Left kidney (tissue), 8 donors: ENCODE measurements at places on chromosomes 12 and 14. TPM values are rescaled to one million over a fixed set of nuclear protein-coding genes. Genes with fewer than 3 reads are reported as not detected.

GRCh38 chr14:26276757-26277156 is 321.1 kb downstream of the NOVA1 start:
- DNase-seq: no peak

GRCh38 chr12:40469736-40470135 is 222.5 kb upstream of the CNTN1 start:
- DNase-seq: no peak

DNA sequence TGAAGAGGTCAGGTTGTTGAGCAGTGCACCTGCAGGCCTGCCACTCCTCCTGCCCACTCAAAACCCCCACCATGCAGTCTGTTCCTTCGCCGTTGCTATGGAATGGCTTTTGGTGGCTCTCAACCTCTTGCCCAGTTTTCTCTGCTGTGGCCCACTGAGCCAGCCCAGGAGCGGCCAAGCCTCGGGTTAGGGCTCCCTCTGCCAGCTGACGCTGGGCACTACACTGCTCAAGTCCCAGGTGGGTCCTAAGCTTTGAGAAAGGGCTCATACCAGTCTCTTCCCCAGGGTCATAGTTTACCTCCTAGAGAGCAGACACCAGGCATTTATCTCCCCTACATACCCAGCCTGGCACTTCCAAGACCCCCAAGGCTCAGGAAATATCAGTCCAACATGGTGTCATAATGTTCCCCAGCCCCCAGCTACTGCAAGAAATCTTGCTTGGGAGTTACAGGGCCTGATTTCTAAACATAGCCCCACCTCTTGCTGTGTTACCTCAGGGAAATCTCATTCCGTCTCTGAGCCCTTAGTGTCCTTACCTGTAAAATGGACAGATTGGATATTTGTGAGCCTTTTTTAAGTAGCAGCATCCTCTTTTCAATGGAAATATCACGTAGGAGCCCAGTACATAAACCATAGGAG is 59.4 kb downstream of the TSPAN11 start:
- DNase-seq: peak; percentile 48

FOXN4 gene
- 2.9 TPM for polyA plus RNA-seq

GRCh38 chr14:24734917-24735500 is 101.0 kb upstream of the GZMB start:
- DNase-seq: peak; percentile 74

GRCh38 chr12:103665971-103666370 is 78.9 kb downstream of the STAB2 start:
- DNase-seq: no peak

DNA sequence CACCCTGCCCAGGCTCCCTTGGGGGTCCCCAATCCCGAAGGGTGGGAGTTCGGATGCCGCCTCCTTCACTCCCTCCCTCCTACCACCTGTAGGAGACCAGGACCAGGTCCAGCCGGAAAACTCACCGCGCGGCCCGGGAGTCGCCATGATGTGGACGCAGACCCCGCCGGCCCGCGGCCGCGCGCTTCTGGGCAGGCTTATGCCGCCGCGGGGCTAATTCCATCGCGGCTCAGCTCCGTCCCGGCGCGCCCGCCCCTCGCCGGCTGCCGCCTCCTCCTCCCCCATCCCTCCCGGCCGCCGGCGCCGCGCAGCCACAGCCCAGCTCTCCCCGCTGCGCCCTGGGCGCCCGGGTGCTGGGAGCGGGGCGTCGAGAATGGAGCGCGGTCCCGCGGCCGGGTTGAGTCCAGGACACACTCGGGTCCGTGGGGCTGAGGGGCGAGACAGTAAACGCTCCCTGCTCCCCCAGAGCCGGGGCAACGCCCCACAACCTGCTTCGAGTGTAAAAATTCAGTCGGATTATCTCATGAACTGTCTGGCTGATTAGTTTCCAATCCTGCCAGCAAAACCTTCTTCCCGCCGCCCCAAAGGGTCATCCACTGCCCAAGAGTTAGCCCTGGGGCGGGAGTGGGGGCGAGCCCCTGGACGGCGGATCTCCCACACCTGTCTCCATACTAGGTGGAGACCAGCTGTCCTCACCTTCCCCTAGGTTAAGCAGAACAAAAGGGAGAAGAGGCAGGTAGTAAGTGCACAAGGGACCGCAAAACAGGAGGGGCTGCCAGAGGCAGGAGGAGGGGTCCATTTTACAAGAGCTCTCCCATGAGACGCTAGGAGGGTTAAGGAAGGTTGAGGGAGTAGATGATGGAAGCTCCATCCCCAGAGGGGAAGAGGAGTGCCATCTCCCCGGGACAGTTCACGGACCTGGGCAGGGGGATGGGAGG is at the start of gene ANO2:
Gene ANO2 (minus strand): TSS at position 189 of the 938 bp plus-strand sequence. CDS start 42 bp downstream, at position 147.
- peak; percentile 63 for DNase-seq

GALNT16 gene
- polyA plus RNA-seq: 2.7 TPM

SLC22A17 gene
- 62.4 TPM for polyA plus RNA-seq

SPRYD4 gene
- polyA plus RNA-seq: 7.2 TPM

DNA sequence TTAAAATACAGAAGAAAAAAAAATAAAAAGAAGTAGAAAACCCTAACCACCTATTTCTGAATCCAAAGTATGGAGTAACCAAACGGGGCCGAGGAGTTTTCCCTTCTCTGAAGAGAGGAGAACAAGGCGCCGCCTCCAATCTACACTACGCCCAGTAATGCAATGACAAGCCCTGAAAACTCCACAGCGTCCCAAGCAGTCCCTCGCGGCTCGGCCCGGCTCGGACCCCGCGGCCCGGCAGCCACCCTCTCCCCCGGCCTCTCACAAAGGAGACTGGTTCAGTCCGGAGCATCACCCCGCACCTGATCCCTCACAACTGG is 371 bp downstream of the CHD8 start:
- no peak for DNase-seq

GRCh38 chr14:60753264-60754119 is 18.9 kb downstream of the MNAT1 start:
- no peak for DNase-seq

- no peak for DNase-seq
Observed at GRCh38 chr14:35438910-35439713, 34.6 kb upstream of the NFKBIA start.

HOXC4 gene
- 55.5 TPM for polyA plus RNA-seq

GYS2 gene
- 0.17 TPM for polyA plus RNA-seq

DNA sequence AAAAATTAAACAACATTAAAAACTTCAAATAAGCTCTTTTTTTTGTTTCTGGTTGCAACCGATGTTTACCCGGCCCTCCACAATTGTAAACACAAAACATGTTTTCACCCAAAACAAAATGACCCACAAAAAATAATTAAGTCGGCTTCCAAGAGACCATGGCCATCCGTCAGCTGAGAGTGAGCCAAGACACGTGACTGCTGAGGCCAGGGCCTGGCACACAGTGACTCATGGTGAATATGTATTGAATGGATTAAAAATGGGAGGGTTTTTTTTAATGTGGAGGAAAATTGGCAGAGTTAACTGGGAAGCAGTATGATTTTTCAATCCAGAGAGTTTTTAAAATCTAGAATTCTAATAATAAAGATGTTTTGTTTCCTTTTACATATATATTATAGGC is 13.8 kb upstream of the CPNE8 start:
- DNase-seq: no peak

DNA sequence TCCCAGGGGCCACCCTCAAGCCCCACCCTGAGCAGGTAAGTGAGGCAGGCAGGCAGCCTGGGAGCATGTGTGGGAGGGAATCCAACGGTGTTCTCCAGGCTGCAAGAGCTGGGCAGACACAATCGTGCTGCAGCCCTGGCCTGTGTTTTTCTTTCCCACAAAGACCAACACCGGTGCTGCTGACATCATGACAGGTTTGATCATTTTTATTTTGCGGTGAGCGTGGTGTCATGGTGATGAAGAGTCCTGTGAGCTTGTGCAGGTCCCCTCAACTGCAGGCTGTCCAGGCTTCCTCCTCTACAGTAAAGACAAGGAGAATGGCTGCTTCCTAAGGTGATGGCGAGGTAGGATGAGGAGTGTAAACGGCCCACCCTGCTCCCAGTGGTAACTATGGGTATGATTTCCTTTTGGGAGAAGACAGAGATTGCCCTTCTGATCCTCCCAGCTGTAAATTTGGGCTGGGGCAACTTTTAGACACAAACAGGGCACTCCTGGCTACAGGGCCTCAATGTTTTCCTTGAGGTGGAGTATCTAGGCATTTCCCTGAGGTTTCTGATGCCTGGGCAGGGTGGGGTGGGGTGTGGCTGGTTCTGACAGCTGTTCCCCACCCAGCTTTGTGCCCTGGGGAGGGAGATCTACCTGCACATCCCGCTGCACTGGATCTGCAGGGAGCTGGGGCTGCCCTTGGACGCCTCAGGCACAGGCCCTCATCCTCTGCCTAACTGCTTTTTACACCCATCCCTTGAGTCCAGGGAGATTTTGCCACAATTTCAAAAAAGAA is 109.1 kb downstream of the VCPKMT start:
- no peak for DNase-seq

DNA sequence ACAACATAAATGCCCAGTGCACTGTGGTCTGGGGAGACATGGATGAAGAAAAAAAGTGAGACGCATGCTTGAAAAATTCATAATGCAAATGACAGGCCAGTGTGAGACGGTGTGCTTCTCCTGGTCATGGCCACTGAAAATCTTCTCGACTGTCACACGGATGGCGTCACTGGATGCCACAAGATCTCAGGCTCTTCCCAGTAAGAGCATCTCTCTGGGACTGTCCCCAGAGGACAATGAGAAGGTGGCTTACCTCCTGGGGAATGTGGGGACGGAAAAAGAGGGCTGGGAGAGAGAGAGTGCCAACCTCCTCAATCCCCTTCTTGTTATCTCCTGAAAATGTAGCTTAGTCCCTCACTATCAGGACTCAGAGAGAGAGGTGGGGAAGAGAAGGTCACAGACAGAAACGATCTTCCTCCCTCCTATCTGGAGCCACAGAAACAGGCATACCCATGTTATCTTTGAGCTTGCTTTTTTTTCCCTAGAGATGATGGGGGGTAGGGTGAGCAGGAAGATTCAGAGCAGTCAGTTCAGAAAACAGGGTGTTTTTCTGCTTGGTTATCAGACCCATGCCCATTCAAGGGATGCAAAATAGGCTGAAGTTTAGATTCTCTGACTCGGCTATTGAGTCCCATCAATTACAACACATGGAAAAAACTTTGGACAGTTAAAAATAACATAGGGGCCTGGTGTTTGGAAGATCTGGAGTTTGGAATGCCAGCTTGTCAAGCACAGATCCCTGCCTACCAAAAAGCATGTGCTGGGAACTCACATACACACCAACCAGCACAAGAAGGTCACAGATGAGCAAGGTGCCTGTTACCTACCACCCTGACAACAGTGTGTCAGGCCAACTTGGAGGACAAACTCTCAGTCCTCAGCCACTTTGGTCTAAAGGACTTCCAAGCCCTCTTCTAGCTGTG is 24.2 kb downstream of the DPF3 start:
- DNase-seq: no peak

DNA sequence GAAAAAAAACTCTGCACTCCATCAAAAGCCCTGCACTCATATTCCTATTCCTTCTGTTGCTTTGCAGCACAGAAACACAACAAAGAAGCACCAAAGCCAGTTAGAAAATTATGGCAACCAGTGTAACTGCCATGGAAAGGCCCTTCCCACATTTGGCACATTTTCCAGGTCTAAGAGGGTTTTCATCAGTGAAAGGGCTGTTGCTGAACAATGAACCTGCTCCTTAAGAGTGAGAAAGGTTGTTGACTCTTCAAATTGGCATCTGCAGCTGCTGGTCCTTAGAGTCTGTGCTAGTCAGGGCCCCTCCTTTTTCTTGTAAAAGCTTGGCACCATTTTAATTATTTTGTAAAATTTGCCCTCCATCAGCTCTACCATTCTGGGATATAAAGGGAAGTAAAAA is 378.7 kb upstream of the KITLG start:
- DNase-seq: no peak

SLCO1B1 gene
- not detected for polyA plus RNA-seq

KCNK10 gene
- polyA plus RNA-seq: 0.27 TPM

SERPINA3 gene
- polyA plus RNA-seq: 0.33 TPM

SPSB2 gene
- polyA plus RNA-seq: 9.2 TPM

AQP2 gene
- polyA plus RNA-seq: 50.4 TPM

- peak; percentile 20 for DNase-seq
Observed at GRCh38 chr12:42617622-42618021, 28.1 kb upstream of the PRICKLE1 start.
